Pulmonary artery endothelial cell (primary cell): ENCODE measurements at places on chromosomes 1 and 21. TPM values are rescaled to one million over a fixed set of nuclear protein-coding genes. Genes with fewer than 3 reads are reported as not detected.

- no peak for DNase-seq
Measured at GRCh38 chr1:179793281-179793680, 50.2 kb downstream of the FAM163A start.

- no peak for DNase-seq
Measured at GRCh38 chr1:175841738-175842187, 98.4 kb upstream of the TNR start.

GRCh38 chr1:6445062-6445763, 20.6 kb downstream of the ESPN start:
- DNase-seq, result no peak

- no peak for DNase-seq
Measured at GRCh38 chr1:247453245-247453644, 4.7 kb downstream of the OR2B11 start.

The PRCC gene
- total RNA-seq, result 14.8 and 18.8 TPM in 2 replicates

DNA sequence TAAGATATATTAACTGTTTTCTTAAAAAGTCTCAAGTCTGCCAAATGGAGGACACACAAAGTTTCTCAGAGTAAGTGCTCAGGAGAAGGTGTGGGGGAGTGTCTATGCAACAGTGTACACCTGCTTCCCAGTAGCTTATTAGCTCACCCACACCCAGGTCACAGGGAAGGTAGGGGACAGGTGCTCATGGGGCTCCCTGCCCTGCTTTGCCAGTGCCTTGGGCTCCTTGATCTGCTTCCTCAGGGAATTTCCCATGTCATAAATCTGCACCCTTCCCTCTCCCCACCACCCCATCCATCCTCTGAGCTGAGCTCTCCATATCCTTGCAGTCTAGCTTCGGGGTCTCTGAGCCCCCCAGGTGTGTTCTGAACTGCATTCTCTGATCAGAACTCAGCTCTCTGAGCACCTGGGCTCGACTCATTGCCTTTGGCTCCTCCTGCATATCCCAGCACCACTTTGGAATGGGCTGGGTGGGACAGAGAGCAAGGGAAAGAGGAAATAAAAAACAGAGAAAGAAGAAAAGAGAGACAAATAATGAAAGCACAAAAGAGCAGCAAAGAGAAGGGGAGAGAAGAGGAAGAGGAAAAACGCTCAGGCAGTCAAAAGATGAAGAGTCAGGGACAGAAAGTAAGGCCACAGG, 87.0 kb upstream of the ATP1B1 start:
- DNase-seq, result no peak

DNA sequence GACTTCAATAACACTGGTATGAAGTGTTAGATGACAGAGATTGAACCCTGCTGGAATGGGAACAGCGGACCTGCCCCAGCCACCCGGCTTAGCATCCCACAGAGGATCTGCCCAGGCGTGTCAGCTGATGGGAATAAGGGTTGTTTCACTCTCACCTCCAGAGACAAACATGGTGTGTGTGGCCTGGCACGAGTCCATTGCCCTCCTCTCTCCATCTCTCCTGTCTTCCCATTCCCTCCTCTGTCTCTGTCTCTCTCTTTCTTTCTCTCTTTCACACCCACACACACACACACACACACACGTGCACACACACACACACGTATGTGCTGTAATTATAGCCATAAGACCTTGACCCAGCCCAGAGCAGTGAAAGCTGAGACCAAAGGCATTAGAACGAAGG, 200.2 kb downstream of the HIVEP3 start:
- DNase-seq, result no peak

- no peak for DNase-seq
Measured at GRCh38 chr1:116345843-116346242, 27.2 kb upstream of the ATP1A1 start.

DNA sequence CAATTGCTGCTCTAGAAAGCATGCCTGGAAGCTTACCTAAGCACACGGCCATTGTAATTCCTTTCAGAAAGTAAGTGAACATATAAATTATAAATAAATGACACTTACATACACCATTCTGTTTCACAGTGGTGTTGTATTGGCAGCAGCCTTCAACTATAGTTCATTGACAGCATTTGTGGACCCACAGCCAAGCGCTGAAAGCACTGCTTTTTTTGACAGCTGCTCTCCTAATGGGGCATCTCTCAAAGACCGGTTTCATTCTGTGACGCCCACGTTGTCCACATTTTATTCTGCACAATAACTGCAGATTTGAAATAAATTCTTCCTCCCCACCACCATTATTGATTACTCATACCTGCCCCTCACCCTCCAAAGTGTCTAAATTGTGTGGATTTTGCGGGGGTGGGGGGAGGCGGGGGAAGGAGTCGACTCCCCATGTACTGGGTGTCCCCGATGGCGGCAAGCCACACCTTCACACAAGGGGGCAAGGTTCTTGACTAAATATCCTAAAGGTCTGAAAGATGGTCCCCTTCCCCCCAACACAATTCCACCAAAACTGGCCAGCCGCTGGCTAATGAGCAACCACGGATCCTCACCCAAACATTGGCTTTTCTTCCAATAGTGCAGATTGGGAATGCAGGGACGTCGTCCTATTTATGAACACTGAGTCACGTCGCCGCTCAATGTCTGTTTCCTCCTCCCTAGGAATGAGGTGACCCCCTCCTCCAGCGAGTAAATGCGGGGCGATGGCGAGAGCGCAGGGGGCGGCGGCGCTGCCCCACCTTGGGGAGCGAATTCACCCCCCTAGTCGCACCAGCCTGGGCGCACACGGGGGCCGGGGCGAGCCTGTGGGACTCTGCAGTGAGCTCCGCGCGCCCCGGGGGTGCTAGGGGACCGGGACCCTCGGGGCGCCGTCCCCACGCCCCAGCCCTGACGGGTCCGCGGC, 960 bp downstream of the RCAN1 start:
- DNase-seq, result no peak

DNA sequence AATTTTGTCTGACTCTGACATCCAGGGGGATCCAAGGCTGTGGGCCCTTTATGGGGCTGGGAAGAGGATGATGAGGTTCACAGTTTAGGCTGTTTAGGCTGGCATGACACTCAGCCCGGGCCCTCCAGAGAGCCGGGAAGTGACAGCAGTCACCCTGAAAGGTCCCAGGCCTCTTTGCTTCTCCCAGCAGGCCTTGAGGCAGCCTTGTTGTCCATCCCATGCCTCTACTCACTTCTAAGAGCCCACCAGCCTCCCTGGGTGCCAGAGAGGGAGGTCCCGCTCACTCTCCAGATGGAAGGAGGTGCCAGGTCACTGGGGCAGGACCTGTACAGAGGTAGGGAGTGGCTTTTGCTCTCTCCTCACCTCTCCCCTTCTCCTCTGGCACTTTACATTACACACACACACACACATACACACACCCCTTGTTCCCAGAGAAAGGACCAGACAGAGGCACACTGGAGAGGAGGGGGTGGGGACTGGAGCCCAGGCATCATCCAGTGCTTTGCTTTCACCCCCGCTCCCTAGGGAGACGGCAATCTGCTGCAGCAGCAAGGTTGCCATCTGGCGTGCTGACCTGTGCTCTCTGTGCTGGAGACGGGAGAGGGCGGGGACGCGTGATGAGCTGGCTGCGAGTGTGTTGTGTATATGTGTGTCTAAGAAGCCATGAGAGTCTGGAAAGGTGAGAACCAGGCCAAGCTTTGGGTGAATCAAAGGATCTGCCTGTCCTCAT, 4.6 kb downstream of the KLHDC8A start:
- DNase-seq, result no peak

The NEGR1 gene
- total RNA-seq, result 12.4 and 13.3 TPM in 2 replicates

The ATP6V1G3 gene
- not detected in 2 replicates for total RNA-seq

DNA sequence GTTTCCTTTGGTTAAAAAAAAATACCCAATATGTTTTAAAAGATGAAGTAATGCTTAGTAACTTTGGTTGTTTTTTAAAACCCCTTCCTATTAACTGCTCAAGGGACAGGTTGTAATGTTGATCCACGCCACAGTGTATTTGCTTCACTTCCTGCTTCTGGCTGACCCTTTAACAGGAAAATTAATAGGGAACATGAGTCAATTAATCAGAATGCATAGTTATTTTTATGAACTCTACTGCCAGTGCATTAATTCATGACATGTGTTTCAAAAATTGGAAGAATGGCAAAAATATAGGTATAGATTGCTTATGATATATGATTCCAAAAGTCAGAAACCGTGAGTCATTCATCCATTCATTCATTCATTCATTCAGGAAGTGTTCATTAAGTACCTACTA, 204.8 kb downstream of the SETD4 start:
- no peak for DNase-seq

GRCh38 chr1:73009938-73010337, 727.6 kb upstream of the NEGR1 start:
- DNase-seq, result no peak

GRCh38 chr1:111812306-111812705, 56.6 kb downstream of the DDX20 start:
- no peak for DNase-seq

DNA sequence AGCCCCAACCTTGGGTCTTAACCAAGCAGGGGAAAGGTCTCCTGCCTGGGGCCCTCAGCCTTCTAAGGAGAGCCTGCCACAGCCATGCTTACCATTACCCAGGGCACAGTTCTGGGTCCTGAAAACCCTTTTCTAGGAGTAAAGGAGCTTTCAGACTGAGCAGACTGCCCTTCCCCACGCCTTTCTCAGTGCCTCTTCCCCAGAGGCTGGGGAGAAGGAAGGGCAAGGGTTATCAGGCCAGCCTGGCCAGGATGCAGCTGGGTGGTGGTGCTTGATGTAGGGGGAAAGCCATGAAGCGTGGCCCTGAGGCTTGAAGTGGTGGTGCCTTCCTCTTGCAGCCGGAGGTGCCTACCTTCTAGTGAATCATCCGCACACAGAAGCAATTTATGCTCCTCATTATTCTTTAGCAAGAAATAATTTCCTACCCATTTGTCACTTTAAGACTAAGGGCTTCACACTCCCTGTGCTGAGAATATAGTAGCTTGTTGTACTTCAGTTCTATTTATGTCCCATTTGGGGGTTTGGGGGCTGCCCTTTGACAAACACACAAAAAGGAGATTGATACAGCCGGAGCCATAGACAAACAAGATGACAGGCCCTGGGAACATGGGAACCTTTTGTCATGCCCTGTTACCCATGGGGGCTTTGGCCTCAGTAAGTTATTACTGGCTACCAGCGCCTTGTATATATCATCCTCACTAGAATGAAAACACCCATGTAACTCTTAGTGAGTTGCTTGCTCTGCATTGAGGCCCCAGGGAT, 40.7 kb downstream of the MAN1C1 start:
- peak; percentile 60 for DNase-seq

DNA sequence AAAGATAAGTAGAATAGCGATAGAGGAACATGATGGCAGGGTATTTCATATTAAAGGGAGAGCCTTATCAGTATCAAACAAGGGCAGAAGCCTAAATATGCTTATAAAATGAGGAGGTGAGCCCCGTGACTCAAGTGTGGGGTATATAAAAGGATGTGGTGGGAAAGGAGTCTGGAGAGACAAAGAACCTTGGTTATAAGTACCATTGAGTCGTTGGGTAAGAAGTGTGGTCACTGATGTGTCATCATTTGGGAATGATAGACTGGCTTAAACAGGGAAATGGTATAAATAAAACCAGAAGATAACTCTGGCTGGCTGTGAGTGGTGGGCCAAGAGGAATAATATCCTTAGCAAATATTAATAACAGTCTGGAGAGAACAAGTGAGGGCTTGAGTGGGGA, 10.9 kb upstream of the CD5L start:
- no peak for DNase-seq

The C8B gene
- not detected in 2 replicates for total RNA-seq

The OR10J1 gene
- not detected in 2 replicates for total RNA-seq

GRCh38 chr1:228197555-228198147, 10.2 kb upstream of the OBSCN start:
- no peak for DNase-seq

GRCh38 chr1:232965124-232965911, 14.9 kb downstream of the NTPCR start:
- DNase-seq, result no peak

DNA sequence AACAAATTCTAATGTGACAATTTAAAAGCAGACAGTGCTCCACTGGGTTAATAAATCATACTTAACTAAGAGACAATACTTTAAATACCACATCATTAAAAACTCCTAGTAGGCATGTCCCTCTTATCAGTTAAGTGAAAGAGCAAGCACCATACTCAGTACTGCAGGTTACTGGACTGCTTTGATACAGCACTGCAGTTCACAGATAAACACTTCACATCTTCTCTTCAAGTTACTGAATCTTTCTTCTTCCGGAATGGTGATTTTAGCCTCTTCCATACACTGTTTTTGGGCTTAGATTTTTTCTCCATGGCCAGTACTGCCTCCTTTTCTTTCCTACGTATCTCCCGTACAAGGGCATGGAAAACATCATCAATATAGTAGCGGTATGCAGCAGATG, 11.0 kb downstream of the RIT1 start:
- no peak for DNase-seq

DNA sequence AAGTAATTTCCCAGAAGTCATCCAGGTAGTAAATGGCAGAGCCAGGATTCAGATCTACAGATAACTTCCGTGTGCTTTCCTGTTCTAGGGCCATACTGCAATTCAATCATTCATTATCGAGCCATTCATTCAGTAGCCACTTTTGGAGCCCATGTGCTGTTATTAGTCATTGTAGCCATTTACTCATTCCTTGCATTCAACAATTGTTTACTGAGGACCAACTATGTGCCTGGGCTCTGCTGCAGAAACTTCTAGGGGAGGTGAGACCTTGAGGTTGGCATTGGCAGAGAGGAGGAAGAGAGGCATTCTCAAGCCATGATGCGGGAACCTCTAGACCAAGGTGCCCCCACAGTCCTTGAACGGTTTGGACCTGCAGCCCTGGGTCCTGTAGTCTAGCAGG, 27.9 kb downstream of the EPHB2 start:
- no peak for DNase-seq

The KCNN3 gene
- 0.20 and 1.4 TPM in 2 replicates for total RNA-seq

DNA sequence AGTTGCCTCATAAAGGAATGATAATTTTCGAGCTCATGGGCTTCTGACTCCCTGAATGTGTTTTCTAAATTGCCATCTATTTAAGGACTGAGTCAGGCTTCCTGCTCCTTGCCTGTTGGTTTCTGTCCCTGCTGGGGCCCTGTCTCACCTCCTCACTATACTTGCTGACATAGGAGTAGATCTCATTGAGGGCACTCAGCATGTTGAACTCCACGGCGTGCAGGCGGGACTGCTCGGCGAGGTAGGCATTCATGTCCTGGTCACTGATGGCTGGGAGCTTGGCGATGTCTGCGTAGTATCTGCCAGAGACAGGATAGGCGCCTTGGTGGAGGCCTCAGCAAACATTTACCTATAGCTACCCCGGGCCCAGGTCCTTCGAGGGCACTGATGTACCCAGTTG, 116.9 kb upstream of the CD34 start:
- DNase-seq, result no peak

The AGT gene
- total RNA-seq, result 0.04 TPM in 1 of 2 replicates, not detected in the other

The RBM15 gene
- total RNA-seq, result 41.4 and 56.3 TPM in 2 replicates

DNA sequence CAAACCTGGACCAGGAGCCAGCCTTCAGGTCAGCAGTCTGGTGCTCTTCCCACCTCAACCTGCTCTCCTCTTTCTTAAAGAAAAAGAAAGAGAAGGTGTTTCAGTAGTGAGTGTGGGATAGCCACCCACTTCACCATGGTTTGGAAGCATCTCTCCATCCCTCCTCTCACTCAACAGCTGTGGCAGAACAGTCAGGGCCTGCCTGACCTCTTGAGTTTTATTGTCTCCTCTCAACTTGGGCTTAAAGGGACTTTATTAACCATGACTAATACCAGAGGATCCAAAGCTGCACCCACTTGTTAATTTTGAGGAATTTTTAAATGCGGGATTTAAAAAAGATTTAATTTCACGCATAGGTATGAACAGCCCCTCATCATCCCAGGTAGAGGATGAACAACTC, 570 bp upstream of the VASH2 start:
- no peak for DNase-seq

GRCh38 chr1:156497078-156497742, 3.4 kb downstream of the MEF2D start:
- DNase-seq, result no peak
